ENCODE measurements at places on chromosomes 6 and 20. TPM values are rescaled to one million over a fixed set of nuclear protein-coding genes. Genes with fewer than 3 reads are reported as not detected.

GRCh38 chr20:15179381-15179780 lies 842.0 kb upstream of the FLRT3 start:
- no peak for DNase-seq

TPBG gene
- 11.2 TPM for polyA plus RNA-seq

KIF6 gene
- polyA plus RNA-seq, result 1.6 TPM

SMPDL3A gene
- 22.1 TPM for polyA plus RNA-seq

DNA sequence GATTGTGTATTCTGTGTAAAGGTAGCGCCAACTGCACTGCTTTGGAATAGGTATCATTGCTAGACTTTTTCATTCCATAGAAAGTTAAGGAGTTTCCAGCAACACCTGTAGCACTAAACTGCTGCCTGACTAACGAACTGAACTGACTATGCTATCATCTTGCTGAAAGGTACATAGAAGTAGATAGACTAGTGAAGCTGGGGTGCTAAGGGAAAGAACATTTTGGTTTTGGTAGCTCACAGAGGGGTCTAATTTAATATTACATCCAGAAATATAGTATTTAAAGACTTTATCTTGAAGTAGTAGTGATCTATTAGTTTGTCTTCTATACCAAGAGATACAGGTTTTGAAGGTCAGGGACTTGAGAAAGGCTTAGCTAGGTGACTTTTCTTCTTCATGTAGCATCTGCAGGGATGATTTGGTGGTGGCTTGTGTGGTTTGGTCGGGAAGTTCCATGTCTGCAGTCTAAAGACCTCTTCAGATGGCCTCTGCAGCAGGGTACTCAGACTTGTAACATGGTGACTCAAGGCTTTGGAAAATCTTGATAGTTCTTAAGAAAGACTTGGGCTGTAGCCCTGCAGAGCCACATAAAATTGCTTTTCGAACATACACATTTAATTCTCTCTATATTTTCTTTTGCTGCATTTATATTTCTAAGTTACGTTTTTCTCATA lies 10.2 kb downstream of the SENP6 start:
- no peak for DNase-seq

DNA sequence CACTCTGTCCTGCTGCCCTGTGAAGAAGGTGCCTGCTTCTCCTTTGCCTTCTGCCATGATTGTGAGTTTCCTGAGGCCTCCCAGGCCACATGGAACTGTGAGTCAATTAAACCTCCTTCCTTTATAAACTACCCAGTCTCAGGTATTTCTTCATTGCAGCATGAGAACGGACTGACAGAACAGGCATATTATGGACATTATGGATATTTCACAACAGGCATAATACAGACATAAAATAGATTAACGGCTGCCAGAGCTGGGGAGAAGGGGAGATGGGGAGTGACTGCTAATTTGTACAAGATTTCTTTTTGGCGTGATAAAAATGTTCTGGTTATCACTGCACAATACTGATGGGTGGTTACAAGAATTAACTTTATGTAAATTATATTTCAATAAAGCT lies 29.4 kb downstream of the TRPC4AP start:
- no peak for DNase-seq

- DNase-seq, result no peak
These were observed 41.0 kb downstream of the GNAS start for GRCh38 chr20:58893355-58894120.

DNA sequence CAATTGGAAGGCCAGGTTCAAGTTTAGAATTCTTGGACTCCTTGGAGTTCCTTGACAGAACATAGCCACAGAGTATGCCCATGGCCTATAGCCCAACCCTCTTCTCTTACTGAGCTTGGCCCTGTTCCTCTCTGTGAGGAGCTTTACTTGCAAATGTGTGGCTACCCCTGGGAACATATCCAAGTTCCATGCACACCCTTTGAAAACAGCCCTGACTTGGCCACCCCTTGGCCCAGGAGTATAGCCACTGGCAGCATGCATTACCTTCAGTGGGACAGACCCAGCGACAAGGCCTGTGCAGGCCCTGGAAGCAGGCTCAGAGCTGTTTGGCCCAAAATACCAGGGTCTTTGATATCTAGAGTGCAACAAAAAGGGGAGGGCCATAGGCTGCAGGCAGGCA lies 19.5 kb upstream of the MAS1 start:
- DNase-seq, result no peak

GRCh38 chr6:140480852-140481251 lies 1106.4 kb upstream of the CITED2 start:
- DNase-seq, result peak; percentile 66

- no peak for DNase-seq
These were observed 321.4 kb downstream of the FARS2 start for GRCh38 chr6:5582762-5583161.

All from muscle of arm (tissue), 14 donors.